ENCODE measurements at places on chromosomes 2 and 18.
A peak's percentile ranks its signal among the peaks of the same experiment; 100 is the strongest.

- DNase-seq: no peak
Measured at GRCh38 chr18:50679056-50679455, 119.2 kb downstream of the MAPK4 start.

DNA sequence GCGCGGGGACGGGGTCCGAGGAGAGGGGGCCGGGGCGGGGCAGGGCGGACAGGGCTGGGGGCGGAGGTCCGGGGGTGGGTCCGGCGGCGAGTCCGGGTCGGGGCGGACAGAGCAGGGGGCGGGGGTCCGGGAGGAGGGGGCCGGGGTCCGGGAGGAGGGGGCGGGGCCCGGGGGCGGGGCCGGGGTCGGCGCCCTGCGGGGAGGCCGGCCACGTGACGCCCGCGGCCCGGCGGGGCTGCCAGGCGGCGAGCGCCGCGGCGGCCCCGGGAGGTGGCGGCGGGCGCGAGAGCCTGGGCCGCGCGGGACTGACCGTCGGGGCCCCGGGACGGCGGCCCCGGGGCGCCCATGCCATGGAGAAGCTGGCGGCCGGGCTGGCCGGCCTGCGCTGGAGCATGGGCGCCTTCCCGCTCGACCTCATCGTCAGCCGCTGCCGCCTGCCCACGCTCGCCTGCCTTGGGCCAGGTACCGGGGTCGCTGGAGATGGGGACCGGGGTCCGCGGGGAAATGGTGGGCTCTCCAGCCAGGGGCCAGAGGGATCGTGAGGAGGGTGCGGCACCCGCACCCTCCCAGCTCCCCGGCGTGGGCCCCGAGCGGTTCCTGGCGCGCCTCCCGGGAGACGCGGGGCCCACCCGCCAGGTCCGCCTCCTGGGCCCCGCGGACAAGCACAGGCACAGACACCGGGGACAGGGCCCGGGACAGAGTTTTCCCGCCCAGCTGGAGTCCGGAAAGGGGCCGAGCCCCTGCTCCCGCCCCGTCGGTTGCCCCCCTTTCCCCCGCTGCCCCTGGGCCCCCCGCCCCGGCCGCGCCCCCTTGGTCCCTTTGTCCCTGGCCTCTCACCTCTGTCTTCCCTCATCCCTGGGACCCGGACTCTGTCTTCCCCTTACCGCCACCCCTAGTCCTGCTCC lies at the start of gene GAREM2:
GAREM2 (plus strand) TSS at position 218 of the 905 bp plus-strand sequence; CDS start at position 351, 133 bp downstream.
- no peak for DNase-seq

DNA sequence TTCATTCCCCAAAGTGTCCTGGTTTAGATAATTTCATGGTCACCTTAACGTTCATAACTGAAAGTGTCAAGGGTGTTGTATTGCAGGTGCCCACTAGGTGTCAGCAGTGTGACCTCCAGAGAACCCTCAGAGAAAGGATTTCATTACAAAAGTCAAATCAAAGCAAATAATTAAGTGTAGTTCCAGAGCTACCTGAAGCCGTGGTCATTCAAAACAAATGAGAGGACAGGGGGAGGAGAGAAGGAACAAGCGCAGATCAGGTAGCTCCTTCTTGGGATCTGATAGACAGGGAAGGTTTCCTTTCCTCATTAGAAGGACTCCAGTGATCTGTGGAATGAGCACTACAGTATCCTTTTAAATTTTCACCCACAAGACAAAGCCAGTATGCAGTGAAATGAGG lies at the start of gene SLC9A4:
SLC9A4 (plus strand) TSS at position 207 of the 400 bp plus-strand sequence. CDS start 534 bp downstream, outside the sequence.
- peak; percentile 11 for DNase-seq

- DNase-seq: no peak
Measured at GRCh38 chr2:112972423-112973086, 5.3 kb upstream of the IL36G start.

- no peak for DNase-seq
Measured at GRCh38 chr2:25473131-25473530, 131.4 kb upstream of the DNMT3A start.

- no peak for DNase-seq
Measured at GRCh38 chr2:37897511-37897910, 27.6 kb upstream of the RMDN2 start.

- DNase-seq: no peak
Measured at GRCh38 chr2:241984658-241985057, 115.1 kb downstream of the RTP5 start.

GRCh38 chr2:230849633-230850357 lies 14.9 kb upstream of the ITM2C start:
- peak; percentile 50 for DNase-seq

- DNase-seq: no peak
Measured at GRCh38 chr2:63861220-63861822, 19.6 kb downstream of the UGP2 start.

DNA sequence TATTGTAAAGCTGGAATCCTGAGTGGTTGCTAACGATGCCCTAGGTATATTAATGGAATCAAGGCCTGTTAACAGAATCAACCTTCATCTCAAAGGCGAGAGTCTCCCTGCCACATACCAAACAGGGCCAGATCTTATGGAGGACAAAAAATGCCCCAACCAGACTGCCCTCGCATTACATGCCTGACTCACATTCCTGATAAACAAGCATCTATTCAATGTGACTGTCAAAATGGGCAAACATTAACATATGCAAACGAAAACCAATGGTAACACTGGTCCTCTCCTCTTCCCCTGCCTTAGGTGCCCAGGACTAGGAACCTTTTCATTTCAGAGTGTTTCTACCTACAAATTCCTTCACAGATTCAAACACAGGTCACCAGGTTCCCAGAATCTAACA lies 83.4 kb downstream of the COL6A3 start:
- DNase-seq: no peak

DNA sequence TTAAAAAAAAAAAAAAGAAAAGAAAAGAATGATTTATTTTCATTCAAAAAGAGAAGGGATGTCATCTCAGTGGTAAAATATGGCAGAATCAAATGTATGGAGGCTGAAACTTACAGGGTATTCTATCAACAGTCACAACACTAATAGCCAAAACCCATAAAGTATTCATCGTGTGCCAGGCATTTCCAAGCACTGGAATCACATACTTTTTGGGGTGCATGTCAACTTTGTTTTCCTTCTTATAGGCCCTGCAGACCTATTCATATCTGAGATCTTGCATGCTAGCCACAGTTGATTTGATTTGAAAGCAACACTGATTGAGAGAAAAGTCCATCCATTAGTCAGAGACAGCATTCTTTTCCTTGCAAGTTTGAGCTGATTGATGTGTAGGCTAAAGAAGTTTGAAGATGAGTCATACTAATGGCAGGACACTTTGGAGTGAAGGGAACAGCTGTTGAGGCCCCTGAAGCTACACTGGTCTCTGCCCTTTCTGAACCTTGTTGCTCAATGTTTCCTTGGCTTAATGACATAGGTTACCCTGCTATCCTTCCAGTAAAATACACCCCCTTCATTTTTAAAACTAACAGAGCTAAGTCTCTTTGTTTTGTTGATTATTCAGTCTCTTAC lies 22.0 kb downstream of the KATNAL2 start:
- DNase-seq: no peak

GRCh38 chr2:240775905-240776304 lies 44.1 kb downstream of the KIF1A start:
- DNase-seq: no peak

- no peak for DNase-seq
Measured at GRCh38 chr2:224657349-224657748, 58.8 kb downstream of the CCDC195 start.

- DNase-seq: no peak
Measured at GRCh38 chr18:26322890-26323653, 96.8 kb downstream of the TAF4B start.

GRCh38 chr2:215965532-215966165 lies 47.7 kb downstream of the MREG start:
- no peak for DNase-seq

- no peak for DNase-seq
Measured at GRCh38 chr2:23244617-23245016, 140.4 kb upstream of the KLHL29 start.

DNA sequence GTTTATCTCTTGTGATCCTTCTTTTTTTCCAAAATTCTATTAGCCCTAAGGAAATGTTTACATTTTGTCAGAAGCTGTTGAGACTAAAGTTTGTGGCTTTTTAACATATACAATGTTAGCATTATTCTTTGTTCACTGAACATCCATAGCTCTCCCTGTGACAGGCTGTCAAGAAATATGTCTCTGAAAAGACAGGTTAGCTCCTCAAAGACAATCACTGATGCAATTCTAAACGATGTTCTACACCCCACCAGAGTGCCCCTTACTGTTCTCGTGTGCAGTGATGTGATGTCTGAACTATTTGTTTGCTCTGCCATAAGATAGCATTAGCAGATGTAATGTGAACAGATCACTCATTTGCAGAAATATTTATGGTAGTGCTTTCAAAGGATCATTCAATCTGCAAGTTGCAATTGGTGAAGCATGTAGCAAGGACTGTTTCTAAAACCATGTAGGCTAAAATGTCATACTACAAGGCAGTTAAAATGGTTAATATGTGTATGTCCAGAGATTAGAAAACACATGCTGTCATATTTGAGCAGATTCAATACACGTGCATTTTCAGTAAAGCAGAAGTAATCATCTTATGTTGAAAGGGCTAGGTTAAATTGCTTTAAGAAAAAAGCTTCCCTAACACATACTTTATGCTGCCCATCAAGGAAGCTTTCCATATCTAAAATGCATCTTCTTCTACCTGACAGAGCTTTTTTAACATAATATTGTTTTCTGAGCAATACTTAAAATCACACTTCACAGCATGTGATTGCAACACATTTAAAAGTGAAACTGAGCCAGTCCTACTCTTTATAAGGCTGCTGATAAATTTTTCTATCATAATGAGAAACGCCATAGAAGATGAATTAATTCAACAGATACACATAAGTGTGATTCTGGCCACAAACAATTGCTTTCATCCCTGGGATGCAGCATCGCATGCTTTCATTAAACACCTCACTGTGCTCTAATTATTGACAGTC lies 285.7 kb upstream of the UBE2E3 start:
- no peak for DNase-seq

DNA sequence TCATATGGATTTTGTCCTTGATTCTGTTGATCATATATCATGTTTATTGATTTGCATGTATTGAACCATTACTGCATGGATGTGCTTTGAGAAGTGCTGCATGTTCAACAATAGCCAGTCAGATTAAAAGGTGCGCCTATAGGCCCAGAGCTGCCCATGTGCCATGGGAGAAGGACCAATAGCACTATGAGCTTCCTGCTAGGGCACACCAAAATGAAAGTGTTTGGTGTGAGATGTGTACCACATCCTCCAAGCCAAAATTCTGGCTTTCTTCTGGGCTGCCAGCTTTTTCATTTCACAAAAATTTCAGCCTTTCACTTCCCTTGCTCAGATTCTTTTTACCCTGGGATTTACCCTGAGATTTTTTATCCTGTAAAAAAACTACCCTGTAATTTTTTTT lies 34.8 kb upstream of the MMADHC start:
- no peak for DNase-seq

- no peak for DNase-seq
Measured at GRCh38 chr2:241061275-241061674, 40.8 kb downstream of the MTERF4 start.

GRCh38 chr18:72378016-72378415 lies 166.1 kb downstream of the CBLN2 start:
- no peak for DNase-seq

DNA sequence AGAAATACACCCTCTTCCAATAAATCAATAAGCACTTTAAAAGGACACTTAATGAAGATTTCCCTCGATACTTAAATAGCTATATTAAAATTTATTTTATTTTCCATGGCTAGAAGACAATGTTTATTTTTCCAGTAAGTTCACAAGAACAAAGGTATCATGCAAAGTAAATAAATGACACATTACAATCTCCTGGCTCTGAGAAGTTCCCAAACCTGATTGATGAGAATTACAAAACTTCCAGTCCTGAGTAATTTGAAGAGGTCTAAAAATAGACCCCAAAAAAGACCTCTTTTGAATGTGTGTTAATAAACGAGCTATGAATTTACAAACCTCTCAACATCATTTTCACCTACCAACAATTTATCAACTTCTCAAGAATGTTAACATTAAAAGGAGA lies 1.5 kb upstream of the PEX13 start:
- DNase-seq: no peak

DNA sequence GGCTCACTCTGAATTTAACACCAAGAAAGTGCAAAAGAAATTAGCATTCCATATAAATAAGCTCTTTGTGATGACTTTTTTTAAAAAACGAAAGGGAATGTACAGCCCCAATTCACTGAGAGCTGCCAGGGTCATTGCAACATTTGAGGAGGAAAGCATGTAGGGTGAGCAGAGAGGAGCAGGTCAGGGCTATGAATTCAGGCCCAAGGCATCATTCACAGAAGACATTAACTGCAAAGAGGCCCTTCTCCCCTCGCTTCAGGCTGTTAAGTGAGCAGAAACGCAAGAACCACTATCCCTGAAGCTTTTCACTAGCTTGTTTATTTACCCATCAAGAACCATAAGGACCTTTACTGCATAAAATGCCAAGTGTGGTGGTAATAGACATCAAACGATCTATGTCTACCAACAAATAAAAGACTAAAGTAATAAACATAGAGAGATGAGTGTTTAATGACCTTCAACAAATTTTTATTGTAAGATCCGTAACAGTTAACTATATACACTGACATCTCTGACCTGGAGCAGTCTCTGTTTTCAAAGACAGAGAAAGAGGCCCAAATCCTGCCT lies 333.1 kb upstream of the HNRNPA3 start:
- no peak for DNase-seq

DNA sequence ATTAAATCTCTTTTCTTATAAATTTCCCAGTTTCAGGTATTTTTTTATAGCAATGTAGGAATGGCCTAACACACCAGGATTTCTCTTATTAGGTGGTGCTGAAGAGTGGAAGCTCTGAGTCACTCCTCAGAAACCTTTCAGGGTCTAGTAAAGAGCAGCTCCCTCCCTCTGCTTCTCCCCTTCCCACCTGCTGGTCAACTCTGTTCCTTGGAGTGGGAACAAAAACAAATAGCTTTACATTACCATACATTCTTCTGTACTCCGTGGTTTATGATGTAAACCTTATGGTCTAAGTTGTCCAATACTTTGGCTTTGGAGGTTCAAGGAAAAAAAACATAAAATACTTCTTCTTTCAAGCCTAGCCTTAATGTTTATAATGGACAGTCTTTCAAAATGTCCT lies 2.7 kb upstream of the IL1R1 start:
- DNase-seq: no peak

DNA sequence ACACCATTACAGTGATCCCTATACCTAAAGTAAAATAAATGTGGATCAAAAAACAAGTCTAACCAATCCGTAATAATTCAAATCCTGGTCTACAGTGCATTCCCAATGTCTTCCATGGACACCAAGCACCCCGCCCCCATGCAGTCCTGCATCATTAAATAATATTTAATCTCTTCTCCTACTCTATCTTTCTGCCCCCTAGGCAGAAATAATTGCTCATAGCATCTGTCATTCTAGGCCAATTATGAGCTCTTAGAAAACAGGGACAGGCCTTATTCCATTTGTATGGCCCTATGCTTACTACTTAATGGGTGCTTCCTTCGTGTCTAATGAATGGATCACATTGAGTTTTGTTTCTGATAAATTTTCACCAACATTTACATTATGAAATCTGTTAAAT lies 66.4 kb downstream of the PAX3 start:
- DNase-seq: no peak

DNA sequence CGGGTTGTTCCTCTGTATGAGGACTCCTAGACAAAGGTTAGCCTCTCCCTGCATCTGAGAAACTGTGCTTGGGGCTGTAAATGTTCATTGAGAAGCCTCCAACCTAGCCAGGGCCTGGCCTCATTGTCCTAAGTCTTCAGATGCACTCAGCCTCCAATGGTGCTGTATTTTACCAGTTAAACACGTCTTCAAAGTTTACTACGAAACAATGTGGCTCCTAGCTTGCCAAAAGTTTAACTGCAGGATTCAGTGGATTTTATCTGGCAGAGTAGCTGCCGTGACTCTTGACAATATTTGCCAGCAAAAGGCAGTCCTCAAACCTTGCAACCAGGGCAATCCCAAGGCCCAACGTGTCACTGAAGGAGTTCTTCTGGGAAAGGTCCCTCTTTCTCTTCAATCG lies 1.1 kb downstream of the PID1 start:
- DNase-seq: no peak
